ENCODE measurements at places on chromosomes 3 and 15. TPM values are rescaled to one million over a fixed set of nuclear protein-coding genes. Genes with fewer than 3 reads are reported as not detected.

Gene IMPG2
- 0.14 TPM for total RNA-seq

Gene GOLGA6D
- total RNA-seq, result not detected

Gene RCCD1
- total RNA-seq, result 11.0 TPM

Gene INSYN1
- total RNA-seq, result 5.1 TPM

Gene SLC9A9
- 10.3 TPM for total RNA-seq

Gene CHRNA7
- 0.28 TPM for total RNA-seq

Gene CLDN11
- total RNA-seq, result 563 TPM

Gene RAB5A
- total RNA-seq, result 37.7 TPM

Gene LRRC31
- total RNA-seq, result not detected

Gene CCDC9B
- total RNA-seq, result 13.8 TPM

Gene SCG5
- 13.7 TPM for total RNA-seq

Gene BLM
- 0.74 TPM for total RNA-seq

Gene IQCH
- total RNA-seq, result 3.3 TPM

Gene DPPA4
- total RNA-seq, result not detected

Gene BCL2A1
- 2.7 TPM for total RNA-seq

Gene XCR1
- under 0.01 TPM for total RNA-seq
